GM23248 (cell line): ENCODE measurements at places on chromosomes 13 and 19. TPM values are rescaled to one million over a fixed set of nuclear protein-coding genes. Genes with fewer than 3 reads are reported as not detected.
A peak's percentile ranks its signal among the peaks of the same experiment; 100 is the strongest.

DNA sequence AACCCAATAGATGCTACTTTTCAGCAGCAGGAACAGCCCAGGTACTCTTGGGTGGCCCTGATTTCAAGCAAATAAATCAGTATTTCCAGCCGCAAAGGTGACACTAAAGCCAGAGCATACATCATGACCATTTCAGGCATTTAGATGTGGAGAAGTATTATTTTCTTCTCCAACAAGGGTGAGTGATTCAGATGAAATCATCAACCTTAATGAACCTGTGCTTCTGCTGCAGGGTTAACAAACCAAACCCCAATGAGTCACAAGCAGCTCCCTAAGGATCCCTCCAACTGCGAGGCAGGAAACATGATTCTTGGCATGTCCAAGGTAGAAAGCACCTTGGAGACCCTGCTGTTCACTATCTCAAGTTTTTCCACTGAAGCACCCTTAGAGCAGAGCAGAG lies 32.7 kb downstream of the MBNL2 start:
- H3K4me1 ChIP-seq, result peaks cover 71% of the 10 kb centered on the region
- H3K27ac ChIP-seq, result peak overlapping the region; percentile 98
- peak; percentile 84 for DNase-seq
- H3K36me3 ChIP-seq, result no peaks in the 10 kb centered on the region
- H3K27me3 ChIP-seq, result no peaks in the 10 kb centered on the region

DNA sequence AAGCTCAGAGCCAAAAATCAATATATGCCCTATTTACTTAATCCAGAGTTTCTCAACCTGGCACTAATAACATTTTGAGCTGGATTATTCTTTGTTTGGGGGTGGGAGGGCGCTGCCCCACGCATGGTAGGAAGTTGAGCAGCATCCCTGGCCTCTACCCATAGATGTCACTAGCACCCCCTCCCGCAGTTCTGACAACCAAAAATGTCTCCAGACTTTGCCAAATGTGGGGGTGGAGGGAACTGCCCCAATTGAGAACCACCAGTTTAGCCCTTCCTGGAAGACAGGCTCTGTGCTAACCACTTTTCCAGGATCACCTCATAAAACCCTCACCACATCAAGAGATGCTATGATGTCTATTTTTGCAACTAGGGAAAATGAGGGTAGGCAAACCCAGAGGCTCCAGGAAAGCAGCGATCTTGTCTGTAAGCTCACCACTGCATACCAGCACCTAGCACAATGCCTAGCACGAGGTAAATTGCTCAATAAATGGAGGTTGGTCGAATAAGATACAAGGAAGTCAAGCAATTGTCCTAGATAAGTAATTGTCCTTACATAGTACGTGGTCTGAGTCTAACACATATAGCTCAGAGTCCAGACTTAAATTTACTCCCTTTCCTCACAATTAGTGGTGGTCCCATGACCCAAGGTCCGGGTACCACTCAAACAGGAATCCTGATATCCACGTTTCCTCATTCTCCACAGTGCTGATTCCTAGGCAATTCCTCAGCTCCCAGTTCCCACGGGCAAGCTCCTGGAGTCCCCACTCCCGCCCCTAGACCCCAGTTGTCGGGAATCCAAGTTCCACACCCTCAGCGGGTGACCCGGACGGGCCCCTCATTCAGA lies 892 bp downstream of the TRIR start:
- H3K4me3 ChIP-seq, result peak overlapping the region; percentile 92
- peak; percentile 85 for DNase-seq
- H3K4me1 ChIP-seq, result peaks cover 18% of the 10 kb centered on the region; the same call in 1 of the 2 replicates

- H3K27me3 ChIP-seq, result no peaks in the 10 kb centered on the region
- peak; percentile 17 for DNase-seq
- H3K4me1 ChIP-seq, result no peaks in the 10 kb centered on the region
- H3K27ac ChIP-seq, result no peak overlapping the region
These were observed 6.7 kb downstream of the NAPSA start for GRCh38 chr19:50358483-50359327.

GRCh38 chr13:59201841-59202240 lies 961.9 kb downstream of the DIAPH3 start:
- DNase-seq, result no peak
- H3K27ac ChIP-seq, result no peak overlapping the region

GRCh38 chr13:94673851-94674250 lies 38.5 kb downstream of the SOX21 start:
- H3K4me1 ChIP-seq, result no peaks in the 10 kb centered on the region
- no peak overlapping the region for H3K4me3 ChIP-seq
- H3K27ac ChIP-seq, result no peak overlapping the region
- no peaks in the 10 kb centered on the region for H3K36me3 ChIP-seq

- peaks cover 7% of the 10 kb centered on the region; the same call in 1 of the 2 replicates for H3K4me1 ChIP-seq
- no peak overlapping the region for H3K27ac ChIP-seq
- H3K4me3 ChIP-seq, result no peak overlapping the region
- DNase-seq, result no peak
- H3K27me3 ChIP-seq, result no peaks in the 10 kb centered on the region
These were observed 36.3 kb upstream of the PSG9 start for GRCh38 chr19:43305642-43306041.

GRCh38 chr19:13164343-13165161 lies 14.3 kb downstream of the IER2 start:
- H3K27ac ChIP-seq, result peak overlapping the region; percentile 91
- H3K4me1 ChIP-seq, result peaks cover 72% of the 10 kb centered on the region
- peak; percentile 59 for DNase-seq
- no peaks in the 10 kb centered on the region for H3K27me3 ChIP-seq

ZNF558 gene
- 20.9 and 21.6 TPM in 2 replicates for total RNA-seq

GRCh38 chr19:45152504-45153338 lies 8.1 kb downstream of the NKPD1 start:
- H3K4me3 ChIP-seq, result peak overlapping the region; percentile 39
- H3K4me1 ChIP-seq, result peaks cover 6% of the 10 kb centered on the region; the same call in 1 of the 2 replicates
- no peak overlapping the region for H3K27ac ChIP-seq
- peak; percentile 65 for DNase-seq
- H3K27me3 ChIP-seq, result no peaks in the 10 kb centered on the region
- H3K36me3 ChIP-seq, result no peaks in the 10 kb centered on the region

DNA sequence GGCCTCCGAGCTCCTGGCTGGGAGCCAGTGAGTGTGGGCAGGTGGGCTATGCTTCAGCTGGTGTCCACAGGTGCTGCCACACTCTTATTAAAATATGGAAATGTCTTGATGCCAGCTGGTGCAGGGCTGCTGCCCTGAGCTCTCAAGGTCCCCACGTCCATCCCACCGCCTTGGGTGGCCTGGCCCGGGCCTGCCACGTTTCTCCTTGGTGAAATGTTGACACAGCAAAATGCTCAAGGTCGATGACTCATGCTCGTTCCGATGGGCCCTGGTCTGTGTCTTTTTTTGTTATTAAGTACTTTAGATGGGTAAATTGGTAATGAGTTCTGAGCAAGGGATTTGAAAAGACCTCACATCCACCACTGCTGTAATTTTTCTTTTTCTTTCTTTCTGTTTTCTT lies 524.7 kb downstream of the MYO16 start:
- H3K4me3 ChIP-seq, result no peak overlapping the region
- no peaks in the 10 kb centered on the region for H3K36me3 ChIP-seq
- no peak for DNase-seq
- peaks cover 25% of the 10 kb centered on the region for H3K4me1 ChIP-seq
- no peaks in the 10 kb centered on the region for H3K27me3 ChIP-seq

- no peak for DNase-seq
- H3K36me3 ChIP-seq, result no peaks in the 10 kb centered on the region
- no peak overlapping the region for H3K4me3 ChIP-seq
These were observed 155.8 kb upstream of the UBL3 start for GRCh38 chr13:30006246-30006645.

- H3K4me1 ChIP-seq, result no peaks in the 10 kb centered on the region
- no peaks in the 10 kb centered on the region for H3K36me3 ChIP-seq
- DNase-seq, result no peak
- H3K27ac ChIP-seq, result no peak overlapping the region
- H3K27me3 ChIP-seq, result no peaks in the 10 kb centered on the region
These were observed 19.1 kb upstream of the SPATA13 start for GRCh38 chr13:24141333-24141910.

DNA sequence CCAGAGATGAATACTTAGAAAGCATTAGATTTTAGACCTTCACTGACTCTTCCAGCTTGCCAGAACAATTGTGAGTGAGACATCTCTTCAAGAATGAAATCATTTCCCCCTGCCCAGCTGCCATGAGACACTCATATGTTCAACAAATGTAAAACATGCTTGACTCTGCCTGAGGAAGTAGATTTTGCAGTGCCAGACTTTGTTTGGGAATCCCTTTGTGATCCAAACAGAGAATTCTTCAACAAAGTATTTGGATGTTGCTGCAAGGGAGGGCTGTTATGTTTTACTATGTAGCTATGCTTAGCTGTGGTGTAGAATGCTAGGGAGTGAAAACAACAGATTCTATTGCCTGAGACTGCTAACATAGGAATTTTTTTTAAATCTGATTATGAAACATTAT lies 416.4 kb downstream of the DCT start:
- H3K36me3 ChIP-seq, result no peaks in the 10 kb centered on the region
- H3K4me3 ChIP-seq, result no peak overlapping the region
- DNase-seq, result peak; percentile 63
- no peaks in the 10 kb centered on the region for H3K27me3 ChIP-seq
- no peak overlapping the region for H3K27ac ChIP-seq

GRCh38 chr13:110551284-110551683 lies 10.2 kb downstream of the RAB20 start:
- no peaks in the 10 kb centered on the region for H3K4me1 ChIP-seq
- no peak for DNase-seq
- no peaks in the 10 kb centered on the region for H3K36me3 ChIP-seq
- no peaks in the 10 kb centered on the region for H3K27me3 ChIP-seq
- no peak overlapping the region for H3K4me3 ChIP-seq

DNA sequence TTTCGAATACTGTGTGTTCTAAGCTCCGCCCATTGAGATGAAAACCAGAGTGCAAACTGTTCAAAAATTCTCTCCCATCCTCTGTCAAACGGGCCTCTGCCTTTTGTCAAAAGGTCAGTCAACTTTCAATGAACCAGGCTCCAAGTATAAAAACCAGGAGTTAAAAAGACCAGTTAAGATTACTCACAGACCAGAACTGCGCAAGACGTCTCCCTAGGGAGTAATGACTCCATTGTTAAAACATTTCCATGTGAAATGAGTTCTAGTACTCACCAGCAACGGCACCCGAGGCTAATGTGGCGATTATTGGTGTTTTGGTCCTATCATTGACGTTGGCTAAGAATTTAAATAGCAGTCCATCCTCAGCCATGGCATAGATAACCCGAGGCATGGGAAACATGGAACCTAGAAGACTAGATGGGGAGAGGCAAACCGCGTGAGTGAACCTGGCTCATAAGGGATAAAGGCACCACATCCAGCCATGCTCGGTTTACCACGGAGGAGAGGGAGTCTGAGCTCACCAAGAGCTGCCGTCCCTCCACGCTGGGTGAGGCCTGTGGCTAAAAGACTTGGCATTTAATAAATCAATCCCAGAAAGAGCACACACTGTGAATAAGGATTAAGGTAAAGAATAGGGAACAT lies 73.3 kb downstream of the SLC7A1 start:
- no peak overlapping the region for H3K4me3 ChIP-seq
- H3K27me3 ChIP-seq, result no peaks in the 10 kb centered on the region
- H3K36me3 ChIP-seq, result peaks cover 39% of the 10 kb centered on the region
- DNase-seq, result peak; percentile 98

GRCh38 chr13:48511621-48512230 lies 21.2 kb downstream of the RCBTB2 start:
- no peak overlapping the region for H3K4me3 ChIP-seq
- no peaks in the 10 kb centered on the region for H3K4me1 ChIP-seq
- H3K27me3 ChIP-seq, result no peaks in the 10 kb centered on the region

DNA sequence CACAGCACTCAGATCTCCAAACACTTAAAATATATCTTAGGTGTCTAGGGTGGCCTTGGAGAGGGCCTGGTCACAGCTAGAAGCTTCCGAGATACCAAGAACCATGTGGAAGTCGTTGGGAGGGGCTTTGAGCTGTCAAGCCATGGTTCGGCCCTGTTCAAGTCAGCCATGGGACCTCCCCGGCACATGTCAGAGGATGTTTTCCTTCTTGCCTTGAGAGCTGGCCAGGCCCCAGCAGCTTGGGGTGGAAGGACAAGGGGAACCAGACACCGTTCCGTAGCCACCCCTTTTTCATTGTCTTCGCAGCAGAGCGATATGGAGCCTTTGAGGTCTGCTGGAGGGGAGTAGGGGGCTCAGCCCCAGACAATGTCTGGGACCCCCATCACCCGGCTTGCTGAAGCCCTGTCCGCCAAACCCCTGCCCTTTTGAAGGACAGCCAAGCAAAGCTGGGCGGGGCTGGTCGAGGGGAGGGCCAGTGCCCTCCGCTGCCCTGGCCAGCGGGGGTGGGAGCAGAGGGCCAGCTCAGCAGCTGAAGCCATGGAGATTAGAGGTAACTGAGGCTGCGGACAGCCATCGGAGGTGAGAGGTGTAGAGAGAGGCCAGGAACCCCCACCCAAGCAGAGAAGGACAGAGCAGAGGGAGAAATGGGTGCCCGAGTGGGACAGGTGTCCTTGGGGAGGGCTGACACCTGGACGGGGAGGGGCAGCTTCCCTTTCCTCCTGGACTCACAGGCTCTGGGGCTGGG lies 435 bp downstream of the KLK11 start:
- H3K27me3 ChIP-seq, result peaks cover 19% of the 10 kb centered on the region
- H3K36me3 ChIP-seq, result no peaks in the 10 kb centered on the region
- H3K27ac ChIP-seq, result no peak overlapping the region
- no peaks in the 10 kb centered on the region for H3K4me1 ChIP-seq
- H3K4me3 ChIP-seq, result no peak overlapping the region

- H3K36me3 ChIP-seq, result no peaks in the 10 kb centered on the region
- DNase-seq, result peak; percentile 88
- no peaks in the 10 kb centered on the region for H3K27me3 ChIP-seq
These were observed 5.5 kb upstream of the EMP3 start for GRCh38 chr19:48319647-48320541.

GRCh38 chr19:10142701-10143375 lies 23.1 kb upstream of the EIF3G start:
- H3K4me3 ChIP-seq, result no peak overlapping the region
- no peaks in the 10 kb centered on the region for H3K4me1 ChIP-seq
- peaks cover 31% of the 10 kb centered on the region; the same call in 1 of the 2 replicates for H3K36me3 ChIP-seq

- no peaks in the 10 kb centered on the region for H3K4me1 ChIP-seq
- no peaks in the 10 kb centered on the region for H3K36me3 ChIP-seq
- H3K27me3 ChIP-seq, result peaks cover 83% of the 10 kb centered on the region
These were observed 30.3 kb upstream of the CEACAM1 start for GRCh38 chr19:42558450-42559150.

DNA sequence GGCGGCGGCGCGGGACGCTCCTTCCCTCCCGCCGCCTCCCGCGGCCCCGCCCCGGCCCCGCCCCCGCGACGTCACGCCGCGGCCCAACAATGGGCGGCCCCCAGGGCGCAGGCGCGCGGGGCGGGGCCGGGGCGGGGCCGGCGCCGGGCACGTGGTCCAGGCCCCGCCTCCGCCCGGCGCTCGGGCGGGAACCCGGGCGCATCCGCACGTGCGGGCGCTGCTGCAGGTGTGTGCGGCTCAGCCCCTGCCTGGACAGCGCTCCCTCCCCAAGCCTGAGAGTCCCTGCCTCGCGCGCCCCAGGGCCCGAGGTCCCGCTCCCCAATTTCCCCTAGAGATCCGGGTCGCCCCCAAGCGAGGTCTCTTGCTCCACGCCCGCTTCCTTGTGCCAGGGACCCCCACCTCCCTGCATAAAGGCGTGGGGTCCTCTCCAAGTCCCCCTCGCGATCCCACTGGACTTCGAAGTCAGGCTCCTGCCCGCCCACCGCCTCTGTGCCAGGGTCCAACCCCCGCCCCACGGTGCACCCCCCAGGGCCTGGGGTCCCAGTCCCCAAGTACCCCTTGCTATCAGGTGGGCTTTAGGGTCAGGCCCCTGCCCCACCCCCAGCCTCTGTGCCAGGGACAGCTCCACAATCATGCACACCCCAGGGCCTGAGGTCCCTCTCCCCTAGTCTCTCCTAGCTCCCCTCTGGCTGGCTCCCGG lies at the start of gene MEX3D:
Gene MEX3D, minus strand, starts transcription at position 6 of the 700 bp plus-strand sequence. CDS start 267 bp downstream, outside the sequence.
- H3K27ac ChIP-seq, result peak within 1 kb of the TSS; percentile 74
- H3K4me3 ChIP-seq, result peak within 1 kb of the TSS; percentile 82
- peak; percentile 88 for DNase-seq
- no peaks in the 10 kb centered on the region for H3K27me3 ChIP-seq

MUC16 gene
- total RNA-seq, result not detected in 2 replicates

ZNF333 gene
- 20.4 and 26.3 TPM in 2 replicates for total RNA-seq
